ENCODE measurements at places on chromosomes 12 and 14.

- DNase-seq: no peak
These were observed 58.7 kb upstream of the PRMT8 start for GRCh38 chr12:3432176-3432742.

- no peak for DNase-seq
These were observed 115.0 kb downstream of the CALM1 start for GRCh38 chr14:90511795-90512328.

DNA sequence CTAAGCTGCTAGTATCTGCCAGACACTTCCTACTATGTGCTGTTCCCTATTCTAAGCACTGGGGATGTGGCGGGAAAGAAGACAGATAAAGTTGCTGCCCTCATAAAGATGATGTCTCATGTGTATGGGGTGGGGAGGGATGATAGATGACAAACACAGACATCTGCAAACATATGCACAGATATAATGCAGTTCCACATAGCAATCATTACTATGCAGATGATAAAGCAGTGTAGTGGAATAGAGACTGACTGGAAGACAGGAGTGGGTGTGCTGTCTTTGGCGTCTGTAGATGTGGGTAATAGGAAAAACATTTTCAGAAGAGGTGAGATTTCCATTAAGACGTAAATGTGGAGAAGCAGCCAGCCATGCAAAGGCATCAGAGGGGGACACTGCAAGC lies 243.6 kb downstream of the DPY19L2 start:
- no peak for DNase-seq

DNA sequence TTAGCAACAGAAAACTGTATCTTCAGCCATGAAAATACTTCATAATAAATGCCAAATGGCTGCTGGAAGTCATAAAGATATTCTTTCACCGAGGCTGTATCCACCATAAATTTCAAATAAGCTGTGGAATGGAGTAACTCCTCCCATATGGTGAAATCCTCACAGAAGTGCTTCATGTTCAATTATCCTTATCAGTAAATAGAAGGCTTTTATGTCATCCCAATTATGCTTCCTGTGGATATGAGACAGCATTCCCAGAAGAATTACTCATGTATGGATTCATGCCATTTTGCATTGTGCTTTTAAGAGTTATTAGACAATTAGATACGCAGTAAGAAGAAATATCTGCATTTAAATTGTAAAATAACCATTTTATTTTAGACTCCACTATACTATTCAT lies 99.0 kb downstream of the RTN1 start:
- DNase-seq: no peak

DNA sequence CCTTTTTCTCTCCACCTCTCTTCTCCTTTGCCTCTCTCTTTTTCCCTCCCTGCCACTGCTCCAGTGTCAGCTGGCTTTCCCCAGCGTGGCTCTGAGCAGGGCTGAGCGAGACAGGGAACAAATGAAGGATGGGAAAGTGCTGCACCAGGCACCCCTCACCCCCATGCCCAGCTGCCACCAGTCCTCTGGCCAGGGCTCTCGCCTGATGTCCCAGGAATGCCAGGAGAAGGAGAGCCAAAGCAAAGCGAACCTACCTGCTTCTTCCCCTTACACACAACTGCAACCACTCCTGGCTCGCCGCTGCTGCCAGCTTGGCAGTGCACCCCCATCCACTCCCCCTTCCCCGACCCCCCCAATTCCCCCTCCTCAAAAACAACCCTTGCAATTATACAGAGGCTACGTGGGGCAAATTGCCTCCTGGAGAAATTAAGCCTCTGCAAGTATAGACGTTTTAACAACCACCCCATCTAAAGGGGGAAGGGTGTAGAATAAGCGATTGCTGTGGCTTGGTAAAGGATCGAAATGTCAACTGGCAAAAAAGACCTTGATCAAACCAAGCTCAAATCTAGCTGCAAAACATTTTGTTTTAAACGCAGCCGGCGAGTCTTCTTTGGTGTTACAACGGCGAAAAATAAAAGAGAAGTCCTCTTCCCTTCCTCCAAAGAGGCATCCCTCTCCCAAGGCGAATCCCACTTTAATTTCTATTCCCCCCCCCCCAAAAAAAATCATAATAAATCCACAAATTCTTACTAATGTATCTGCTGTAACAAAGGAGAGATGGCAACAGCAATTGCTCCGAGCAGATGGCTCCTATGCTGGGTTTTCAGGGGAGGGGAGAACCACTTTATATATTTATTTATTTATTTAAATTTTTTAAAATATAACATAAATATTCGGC lies 2.9 kb downstream of the BCL11B start:
- no peak for DNase-seq

- no peak for DNase-seq
These were observed 7.9 kb upstream of the TINF2 start for GRCh38 chr14:24250354-24250753.
